ENCODE measurements at places on chromosomes 3 and 15. TPM values are rescaled to one million over a fixed set of nuclear protein-coding genes. Genes with fewer than 3 reads are reported as not detected.
A peak's percentile ranks its signal among the peaks of the same experiment; 100 is the strongest.

DNA sequence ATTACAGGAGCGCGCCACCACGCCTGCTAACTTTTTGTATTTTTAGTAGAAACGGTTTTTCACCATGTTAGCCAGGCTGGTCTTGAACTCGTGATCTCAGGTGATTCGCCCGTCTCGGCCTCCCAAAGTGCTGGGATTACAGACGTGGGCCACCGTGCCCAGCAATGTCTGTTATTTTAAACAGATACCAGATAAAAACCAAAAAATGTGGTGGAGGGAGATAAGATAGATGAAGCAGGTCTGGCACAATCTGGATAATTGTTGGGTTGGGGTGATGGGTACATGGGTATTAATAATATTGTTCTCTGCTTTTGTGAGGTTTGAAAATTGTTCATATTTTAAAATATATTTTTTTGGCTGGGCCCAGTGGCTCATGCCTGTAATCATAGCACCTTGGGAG lies 4.7 kb downstream of the RNF111 start:
- DNase-seq = no peak

SCN11A gene
- total RNA-seq = not detected

- peak; percentile 72 for DNase-seq
Measured at GRCh38 chr3:51974963-51975851, at the start of gene ABHD14A. Gene ABHD14A, plus strand, starts transcription at chr3:51975064. Its CDS starts 72 bp downstream, at chr3:51975136.

CTXN2 gene
- not detected for total RNA-seq

GRCh38 chr3:62703451-62704167 lies 171.6 kb downstream of the CADPS start:
- peak; percentile 22 for DNase-seq

ITIH1 gene
- total RNA-seq = not detected

GRCh38 chr15:73941044-73941443 lies 14.8 kb downstream of the LOXL1 start:
- peak; percentile 56 for DNase-seq

- DNase-seq = no peak
Measured at GRCh38 chr3:129317848-129318247, 39.2 kb downstream of the HMCES start.

MUC4 gene
- total RNA-seq = not detected

DNA sequence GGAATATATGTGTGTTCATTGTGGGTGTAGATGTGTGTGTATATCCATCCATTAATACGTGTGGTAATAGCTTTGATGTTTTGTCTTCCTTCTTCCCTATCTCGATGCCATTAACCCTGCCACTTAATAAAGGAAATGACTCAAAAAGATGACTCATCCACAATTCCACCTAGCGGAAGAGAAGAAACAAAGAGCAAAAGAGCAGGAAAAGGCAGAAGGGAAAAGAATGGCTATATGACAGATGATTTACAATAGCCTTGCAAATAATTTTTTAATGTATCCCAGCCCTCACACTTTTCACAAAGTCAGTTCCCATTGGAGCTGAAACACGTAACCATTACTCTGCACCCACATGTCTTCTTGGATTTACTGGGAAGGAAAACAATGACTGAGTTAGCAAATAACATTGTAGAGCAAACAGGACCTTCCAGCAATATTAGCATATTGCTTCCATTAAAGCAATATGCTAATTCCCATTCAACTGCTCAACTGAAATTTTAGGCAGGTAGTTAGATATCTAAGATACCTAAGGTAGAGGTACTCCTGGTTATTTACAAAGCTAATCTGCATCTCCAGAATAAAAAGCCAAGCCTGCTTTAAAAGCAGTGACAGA lies 197.2 kb downstream of the KCNAB1 start:
- DNase-seq = peak; percentile 75

LRRC49 gene
- 14.5 TPM for total RNA-seq

All from RPMI7951 (cell line).